ENCODE measurements at places on chromosomes 1 and 21.
A peak's percentile ranks its signal among the peaks of the same experiment; 100 is the strongest.

- peak; percentile 97 for DNase-seq
Observed at GRCh38 chr1:161132410-161133219, at the start of gene DEDD. DEDD (minus strand) TSS chr1:161132667; CDS start chr1:161124462, 8,205 bp downstream.

GRCh38 chr1:209074575-209075250 is 508.8 kb upstream of the CAMK1G start:
- DNase-seq = no peak

GRCh38 chr1:152444045-152444444 is 30.0 kb upstream of the CRNN start:
- DNase-seq = peak; percentile 6

DNA sequence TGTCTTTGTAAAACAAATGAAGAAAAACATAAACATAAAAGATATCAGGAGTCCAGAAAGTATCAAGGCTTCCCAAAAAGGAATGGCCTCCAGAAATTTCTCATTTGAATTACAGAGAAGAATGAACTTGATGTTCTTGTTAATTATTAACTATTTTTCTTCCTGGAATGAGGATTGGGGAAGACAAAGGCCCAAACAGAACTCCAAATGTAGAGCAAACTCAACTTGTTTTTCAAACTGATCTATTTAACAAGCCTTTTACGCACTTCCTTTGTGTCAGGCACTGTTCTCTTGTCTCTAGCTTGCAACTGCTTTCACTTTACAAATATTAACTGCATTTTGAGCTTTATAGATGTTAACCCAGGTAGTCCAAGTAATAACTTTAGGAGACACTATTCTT is 45.5 kb downstream of the LAMC2 start:
- no peak for DNase-seq

DNA sequence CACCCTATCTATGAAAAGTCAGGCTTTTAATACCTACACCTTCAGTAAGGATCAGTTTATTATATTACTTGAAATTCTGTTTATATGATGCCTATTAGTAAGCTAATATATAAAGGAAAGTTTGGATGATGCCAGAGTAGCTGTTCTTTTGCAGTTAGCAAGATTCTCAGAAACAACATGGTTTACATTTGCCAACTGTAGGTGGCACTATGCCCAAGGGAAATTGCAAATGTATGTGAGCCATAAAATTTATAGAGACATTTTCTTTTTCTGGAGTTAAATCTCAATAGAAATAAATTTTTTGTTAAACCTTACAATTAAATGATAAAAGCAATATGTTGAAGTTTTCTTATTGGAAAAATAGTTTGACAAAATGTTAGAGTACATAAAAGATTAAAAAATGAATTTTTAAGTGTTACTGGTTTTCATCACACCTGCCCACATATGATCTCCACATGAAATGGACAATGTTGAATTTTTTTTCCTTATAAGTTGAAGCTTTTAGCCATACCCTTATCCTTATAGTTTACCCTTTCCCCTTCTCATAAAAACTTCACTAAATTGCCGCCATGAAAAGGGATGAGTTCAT is 32.1 kb upstream of the EPHX4 start:
- peak; percentile 48 for DNase-seq

DNA sequence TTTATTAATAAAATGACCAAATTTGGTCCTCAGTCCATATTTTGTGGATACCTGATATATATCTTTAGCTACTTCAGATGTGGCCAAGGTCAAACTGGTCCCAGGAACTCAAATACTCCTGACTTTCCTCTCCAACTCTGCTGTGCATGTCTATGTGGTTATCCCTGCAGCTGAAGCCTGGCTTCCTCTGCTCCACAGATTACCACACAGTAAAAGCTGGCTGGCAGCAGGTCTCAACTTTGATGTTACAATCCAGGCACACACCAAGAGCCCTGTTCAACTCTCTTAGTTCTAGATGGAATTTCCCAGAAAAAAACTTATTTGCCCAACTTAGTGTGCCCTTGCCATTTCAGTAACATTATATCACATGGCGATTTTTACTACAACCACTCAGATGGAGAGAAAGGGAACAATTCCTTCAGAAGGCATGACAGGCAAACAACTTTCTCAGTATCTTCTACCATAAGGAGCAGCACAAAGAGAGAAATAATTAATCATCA is 479.5 kb downstream of the PLPP3 start:
- DNase-seq = peak; percentile 20

DNA sequence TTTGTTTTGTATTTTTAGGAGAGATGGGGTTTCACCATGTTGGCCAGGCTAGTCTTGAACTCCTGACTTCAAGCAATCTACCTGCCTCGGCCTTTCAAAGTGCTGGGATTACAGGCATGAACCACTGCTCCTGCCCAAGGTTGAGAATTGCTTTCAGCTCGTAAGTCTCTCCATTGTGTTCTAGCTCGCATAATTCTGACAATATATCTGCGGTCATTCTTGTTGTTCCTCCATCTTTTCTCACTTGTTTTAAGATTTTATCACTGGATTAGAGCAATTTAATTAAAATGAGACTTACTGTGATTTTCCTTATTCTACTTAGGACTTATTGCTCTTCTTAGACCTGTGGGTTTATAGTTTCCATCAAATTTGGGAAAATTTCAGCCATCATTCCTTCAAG is 102.9 kb downstream of the AHCTF1 start:
- DNase-seq = no peak

GRCh38 chr1:30109853-30110252 is 613.5 kb downstream of the MATN1 start:
- DNase-seq = peak; percentile 90

DNA sequence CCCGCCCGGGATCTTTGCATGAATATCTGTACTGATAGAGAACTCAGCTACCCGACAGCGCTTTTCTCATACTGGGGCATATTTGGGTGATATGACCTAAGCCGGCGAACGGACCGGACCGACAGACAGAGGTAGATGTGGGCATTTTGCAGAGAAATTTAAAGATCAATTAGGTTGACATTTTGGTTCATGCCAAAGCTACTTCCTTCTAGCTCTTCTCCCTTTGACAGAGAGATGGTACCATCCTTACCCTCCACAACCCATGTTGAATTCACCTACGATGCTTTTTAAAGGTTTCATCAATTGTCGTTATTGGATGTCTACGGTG is 459 bp downstream of the ARV1 start:
- no peak for DNase-seq

DNA sequence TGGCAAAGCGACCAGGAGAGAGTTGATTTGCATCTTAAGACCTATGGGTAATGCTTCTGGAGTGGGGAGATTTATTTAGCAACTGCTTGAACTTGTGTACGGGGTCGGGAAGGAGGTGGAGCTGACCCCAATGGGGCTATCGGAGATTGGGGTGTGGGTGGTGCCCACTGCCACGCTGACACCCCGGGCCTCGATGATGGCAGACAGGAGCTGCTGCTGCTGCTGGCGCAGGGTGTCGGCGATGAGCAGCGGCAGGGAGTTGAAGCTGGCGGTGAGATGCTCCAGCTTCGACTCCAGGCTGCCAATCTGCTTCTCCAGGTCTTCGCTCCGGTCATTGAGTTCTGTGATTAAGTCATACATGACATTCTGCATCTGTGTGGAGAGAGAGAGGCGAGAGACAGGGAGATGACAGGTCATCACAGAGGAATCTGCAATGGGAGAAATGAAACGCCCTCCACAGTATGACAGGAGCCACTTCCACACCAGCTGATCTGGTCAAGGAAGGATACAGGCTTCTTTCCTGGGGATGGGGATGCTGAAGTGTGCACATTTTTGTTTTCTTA is 100.0 kb upstream of the ADAR start:
- DNase-seq = no peak

DNA sequence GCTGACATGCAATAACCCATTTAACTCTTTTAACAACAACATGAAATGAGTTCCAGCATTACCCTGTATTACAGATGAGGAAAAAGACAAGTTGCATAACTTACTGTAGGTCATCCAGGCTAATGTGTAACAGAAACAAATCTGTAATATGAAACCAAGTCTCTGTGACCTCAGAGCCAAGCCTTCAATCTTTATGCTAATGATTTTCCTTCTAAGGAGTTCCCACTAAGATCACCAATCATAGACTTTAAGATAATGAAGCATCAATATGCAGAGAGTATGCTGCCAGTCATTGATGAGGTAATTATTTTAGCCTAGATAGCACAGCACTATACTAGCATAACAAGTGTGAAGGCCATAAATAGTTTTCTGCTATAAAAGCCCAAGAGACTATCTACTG is 35.6 kb upstream of the RNPC3 start:
- peak; percentile 49 for DNase-seq

DNA sequence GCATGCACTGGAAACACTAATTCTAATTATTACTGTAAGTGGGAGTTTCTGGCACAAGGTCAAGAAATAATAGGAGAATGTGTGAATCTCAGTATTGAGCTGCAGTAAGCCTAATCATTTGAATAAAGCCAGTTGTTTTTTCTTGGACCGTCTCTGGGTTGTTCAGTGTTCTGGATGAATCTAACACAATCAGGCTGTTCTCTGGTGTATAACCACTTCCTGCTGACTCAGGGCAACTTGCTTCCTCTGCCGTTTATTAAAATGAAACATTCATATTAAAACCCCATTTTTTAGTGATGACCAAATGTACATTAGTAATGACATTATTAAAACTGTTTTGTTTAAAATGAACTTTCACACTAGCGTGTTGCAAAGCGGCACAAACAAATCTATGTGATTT is 273.1 kb upstream of the SNX7 start:
- peak; percentile 84 for DNase-seq

DNA sequence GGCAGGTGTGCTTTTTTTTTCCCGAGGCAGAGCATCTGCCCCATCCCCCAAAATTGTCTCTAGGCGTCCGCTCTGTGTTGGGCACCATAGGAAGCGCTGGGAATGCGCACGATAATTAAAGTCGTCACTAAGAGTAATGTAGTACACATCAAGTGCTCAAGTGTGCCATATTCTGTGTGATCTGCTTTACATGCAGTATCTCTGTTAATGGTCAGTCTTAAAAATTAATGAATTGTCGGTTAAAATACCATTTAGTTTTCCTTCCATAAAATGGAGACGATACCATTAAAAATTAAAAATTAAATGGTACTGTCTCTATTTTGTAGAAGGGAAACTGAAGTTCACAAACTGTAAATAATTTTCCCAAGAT is 544 bp upstream of the CCT8 start:
- no peak for DNase-seq

DNA sequence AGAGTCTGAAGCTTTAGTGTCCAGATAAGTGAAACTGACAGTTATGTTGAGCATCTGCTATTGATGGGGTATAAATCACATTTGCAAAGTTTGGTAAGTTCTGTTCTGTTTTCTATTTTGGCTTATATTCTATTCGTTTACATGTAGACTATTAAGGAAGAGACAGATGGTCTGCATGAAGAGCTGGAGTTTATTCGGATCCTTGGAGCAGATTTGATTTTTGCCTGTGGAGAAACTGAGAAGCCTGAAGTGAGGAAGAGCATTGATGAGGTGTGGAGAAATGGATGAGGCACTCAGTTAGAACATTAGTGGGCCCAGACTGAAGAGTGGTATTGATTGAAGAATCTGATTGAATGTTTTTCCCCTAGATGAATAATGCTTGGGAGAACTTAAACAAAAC is 50.6 kb upstream of the BMP8A start:
- no peak for DNase-seq

DNA sequence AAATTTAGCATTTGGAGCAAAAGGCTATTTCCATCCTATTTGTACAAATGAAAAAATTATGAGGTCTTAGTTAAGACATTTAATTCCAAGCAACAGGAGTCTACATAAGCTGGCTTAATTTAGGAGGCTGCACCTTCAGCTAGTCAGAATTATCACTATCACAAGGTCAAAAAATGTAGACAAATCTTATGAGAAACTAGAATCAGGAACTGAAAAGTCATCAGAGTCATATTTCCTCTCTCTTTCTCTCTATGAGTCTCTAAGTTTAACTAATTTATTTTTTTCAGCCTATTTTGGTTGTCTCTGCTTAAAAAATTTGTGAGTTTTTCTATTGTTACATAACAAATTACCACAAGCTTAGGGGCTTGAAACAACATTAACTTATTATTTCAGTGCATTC is 807.1 kb upstream of the PRMT6 start:
- no peak for DNase-seq

DNA sequence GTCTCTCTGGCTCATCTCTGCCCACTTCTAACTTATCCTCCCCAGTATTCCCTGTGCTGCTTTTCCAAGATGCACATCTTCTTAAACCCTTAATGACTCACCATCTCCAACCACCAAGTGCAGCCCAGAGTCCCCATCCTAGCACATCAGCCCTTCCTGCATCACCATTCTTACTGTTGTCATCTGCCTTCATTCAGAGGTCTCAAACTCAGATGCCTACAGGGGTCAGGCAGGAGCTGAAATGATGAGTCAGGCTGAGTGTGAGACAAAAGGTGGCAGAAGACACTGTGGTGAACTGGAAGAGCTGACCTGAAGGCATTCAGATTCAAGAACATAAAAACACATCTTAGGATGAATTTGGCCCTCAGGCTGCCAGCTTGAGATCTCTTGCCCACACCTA is 34.6 kb downstream of the OLFML2B start:
- DNase-seq = no peak

DNA sequence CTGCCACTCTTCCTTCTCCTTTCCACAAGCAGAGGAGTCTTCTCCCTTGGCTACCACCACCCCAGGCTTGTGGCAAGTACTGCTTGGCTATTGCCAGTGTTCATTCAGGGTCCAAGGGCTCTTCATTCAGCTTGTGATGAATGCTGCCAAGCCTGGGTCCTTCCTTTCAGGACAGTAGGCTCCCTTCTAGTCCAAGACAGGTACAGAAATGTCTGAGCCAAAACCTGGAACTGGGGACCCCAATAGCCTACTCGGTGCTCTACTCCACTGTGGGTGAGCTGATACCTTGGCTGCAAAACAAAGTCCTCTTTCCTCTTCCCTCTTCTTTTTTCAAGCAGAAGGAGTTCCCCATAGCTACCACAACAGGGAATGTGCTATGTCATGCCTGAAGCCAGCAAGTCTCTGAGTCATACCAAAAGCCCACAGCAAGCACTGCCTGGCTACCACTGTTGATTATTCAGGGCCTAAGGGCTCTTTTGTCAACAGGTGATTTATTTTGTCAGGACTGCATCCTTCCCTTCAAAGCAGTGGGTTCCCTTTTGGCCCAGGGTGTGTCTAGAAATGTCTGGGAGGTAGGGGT is 268.9 kb downstream of the HHAT start:
- DNase-seq = peak; percentile 98

DNA sequence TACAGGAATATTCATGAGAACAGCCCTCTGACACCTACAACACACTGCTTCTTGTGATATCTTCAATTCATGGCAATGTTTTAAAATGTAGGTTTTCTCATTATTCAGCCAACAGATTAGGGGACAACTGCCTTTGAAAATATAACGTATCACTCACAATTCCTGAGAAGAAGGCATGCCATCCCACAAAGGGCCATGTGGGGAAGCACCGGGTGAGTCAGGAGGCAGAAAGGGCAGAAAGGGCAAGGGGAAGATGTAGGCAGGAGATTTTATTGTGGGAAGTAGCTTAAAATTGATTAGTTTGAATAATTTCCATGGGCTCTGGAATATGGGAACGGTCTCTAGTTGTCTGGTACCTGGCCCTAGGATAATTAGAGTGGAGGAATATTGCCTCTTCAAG is 165.7 kb downstream of the HHIPL2 start:
- no peak for DNase-seq

GRCh38 chr1:78664763-78665162 is 15.1 kb downstream of the IFI44 start:
- DNase-seq = no peak
